ENCODE measurements at places on chromosomes 12 and 14. TPM values are rescaled to one million over a fixed set of nuclear protein-coding genes. Genes with fewer than 3 reads are reported as not detected.

DNA sequence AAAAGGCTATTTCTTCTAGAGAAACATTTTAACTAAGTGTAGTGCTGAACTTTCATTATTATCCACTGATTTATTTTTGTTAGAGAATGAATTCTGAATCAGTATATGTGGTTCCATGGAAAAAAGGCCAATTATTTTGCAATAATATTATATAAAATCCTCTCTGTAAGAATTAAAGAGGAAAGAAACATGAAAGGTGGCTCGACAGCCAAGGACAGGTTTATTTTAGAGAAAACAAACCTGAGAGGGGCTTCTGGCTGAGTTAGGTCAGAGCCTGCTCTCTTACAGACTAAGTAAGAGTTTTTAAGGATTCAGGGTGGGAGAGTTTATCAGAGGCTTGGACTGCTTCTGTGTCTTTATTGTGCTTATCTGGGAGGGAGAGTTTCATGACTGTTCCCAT is 46.7 kb upstream of the GUCY2C start:
- DNase-seq = no peak

- peak; percentile 43 for DNase-seq
Measured at GRCh38 chr12:110282300-110282860, 1.3 kb downstream of the ATP2A2 start.

The LMO3 gene
- 104 TPM for total RNA-seq

The GPR68 gene
- total RNA-seq = not detected

Data from umbilical cord (tissue), 2 donors.